ENCODE measurements at places on chromosomes 4 and X.

GRCh38 chrX:79371101-79371500, 4.0 kb upstream of the ITM2A start:
- no peak for DNase-seq

- DNase-seq = no peak
Observed at GRCh38 chr4:184503869-184504300, 29.5 kb upstream of the IRF2 start.

- DNase-seq = no peak
Observed at GRCh38 chr4:141807103-141807891, 170.9 kb downstream of the IL15 start.

- DNase-seq = no peak
Observed at GRCh38 chr4:23911675-23912455, 22.0 kb upstream of the PPARGC1A start.

DNA sequence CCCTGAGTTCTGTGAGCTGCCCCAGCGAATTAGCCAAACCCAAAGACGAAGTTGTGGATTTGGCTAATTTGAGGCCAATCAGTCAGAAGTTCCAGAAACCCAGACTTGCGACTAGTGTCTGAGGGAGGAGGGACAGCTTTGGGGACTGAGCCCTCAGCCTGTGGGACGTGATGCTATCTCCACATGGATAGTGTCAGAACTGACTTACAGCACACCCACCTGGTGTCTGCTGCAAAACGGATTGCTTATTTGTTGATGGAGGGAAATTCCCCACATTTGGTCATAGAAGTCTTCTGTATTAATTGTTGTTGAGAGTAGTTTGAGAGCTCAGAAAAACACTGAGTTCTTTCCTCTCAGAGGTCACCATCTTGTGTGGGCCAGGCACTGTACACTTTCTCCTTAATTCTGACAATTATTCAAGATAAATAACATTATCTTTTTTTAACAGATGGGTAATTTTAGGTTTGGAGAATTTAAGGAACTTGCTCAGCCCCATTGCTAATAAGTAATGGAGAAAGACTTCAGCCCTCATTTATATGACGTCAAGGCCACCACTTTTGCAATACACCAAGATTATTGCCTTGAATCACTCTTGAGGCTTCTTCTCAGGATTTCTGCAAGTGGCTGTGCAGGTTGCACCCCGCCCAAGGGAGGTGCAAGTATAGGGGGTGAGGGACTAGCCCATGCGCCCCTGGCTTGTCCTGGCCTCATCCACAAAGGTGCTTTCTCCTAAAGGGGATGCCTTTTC, 16.7 kb downstream of the CLRN2 start:
- no peak for DNase-seq

DNA sequence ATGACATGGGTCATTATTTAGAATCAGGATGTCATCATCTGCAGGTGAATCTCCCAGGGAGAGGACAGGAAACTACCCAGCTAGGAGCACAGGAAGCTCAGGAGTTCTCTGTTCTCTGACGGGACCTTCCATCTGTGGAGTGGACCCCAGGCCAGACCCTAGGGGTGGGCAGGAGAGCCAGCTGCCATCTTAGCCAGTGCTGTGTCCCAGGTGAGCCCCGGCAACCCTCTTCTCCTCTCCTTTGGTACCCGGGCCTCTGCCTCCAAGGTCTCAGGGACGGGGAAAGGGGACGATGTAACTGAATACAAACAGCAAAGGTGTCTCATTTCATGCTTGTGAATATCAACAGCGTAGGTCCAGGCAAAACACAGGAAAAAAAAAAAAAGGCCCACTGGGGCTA, 48.5 kb downstream of the C4orf50 start:
- DNase-seq = peak; percentile 15

DNA sequence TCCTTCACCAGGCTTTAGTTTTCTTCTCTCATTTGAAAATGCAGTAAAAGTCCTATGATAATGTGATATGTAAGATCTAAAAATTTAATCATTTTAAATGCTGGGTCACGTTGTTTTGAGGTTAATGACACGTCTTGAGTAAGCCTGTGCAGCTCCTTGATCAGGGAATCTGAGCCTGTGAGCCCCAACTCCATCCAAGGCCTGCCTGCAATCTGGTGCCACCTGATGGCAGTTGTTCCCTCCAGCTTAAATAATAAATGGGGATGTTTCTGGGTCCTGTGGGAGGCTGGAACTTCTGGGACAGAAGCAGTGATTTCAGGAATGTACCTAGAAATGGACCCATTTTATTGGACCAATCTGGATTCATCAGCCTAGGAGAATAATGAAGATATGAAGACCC, 455.4 kb upstream of the ADGRL3 start:
- no peak for DNase-seq

DNA sequence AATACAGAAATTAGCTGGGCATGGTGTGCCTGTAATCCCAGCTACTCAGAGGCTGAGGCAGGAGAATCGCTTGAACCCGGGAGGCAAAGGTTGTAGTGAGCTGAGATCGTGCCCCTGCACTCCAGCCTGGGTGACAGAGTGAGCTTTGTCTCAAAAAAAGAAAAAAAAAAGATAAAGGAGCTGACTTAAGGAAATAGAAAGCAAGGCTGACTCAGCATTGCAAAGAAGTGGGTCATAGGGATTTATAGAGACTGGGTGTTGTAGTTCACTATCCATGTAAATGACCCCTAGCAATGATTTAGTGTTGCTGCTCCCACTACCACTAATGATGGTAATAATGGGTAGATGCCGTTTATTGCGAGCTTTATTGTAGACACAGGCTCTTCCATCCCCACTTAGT, 47.6 kb downstream of the ADD1 start:
- no peak for DNase-seq

- no peak for DNase-seq
Observed at GRCh38 chr4:81052119-81053068, 21.9 kb downstream of the BMP3 start.

DNA sequence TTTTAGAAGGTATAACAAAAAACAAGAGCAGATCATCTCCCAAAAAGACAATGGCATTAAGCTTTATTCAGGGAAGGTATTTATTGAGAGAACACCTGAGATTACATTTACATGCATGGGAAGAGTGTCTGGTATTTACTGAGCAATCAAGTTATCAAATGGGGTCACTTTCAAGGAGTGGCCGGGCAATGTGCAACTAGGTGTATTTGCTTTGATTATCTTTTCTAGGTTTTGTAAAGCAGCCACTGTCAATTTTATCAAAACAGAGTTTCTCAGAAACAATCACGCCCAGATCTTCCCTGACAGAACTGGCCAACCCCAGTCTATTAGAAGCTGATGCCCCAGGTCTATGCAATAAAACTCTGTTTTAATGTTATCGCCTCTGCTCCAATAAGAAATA, 169.5 kb downstream of the GLRA2 start:
- no peak for DNase-seq

DNA sequence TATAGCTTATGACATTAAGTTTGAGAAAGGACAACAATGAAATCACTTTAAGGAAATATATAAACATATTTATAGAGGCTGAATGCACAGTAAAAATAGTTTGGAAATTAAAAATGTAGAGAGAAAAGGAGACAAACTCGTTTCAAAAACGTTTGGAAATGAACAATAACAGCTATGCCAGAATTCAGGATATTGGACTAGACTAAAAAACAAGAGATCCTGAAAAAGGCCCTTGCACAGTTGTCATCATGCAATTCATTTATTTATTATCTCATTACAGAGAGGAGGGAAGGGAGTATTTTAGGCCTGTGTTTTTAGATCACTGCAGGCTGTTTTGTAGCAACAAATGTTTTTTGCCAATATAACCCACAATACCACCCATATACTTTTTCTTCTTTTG, 527.2 kb downstream of the ADGRL3 start:
- DNase-seq = no peak

GRCh38 chr4:190019023-190019858, 7.8 kb downstream of the FRG2 start:
- DNase-seq = no peak

- DNase-seq = no peak
Observed at GRCh38 chrX:38879631-38880220, 78.5 kb downstream of the MID1IP1 start.

GRCh38 chr4:56653461-56654237, 27.4 kb downstream of the HOPX start:
- DNase-seq = peak; percentile 78

- no peak for DNase-seq
Observed at GRCh38 chr4:41358647-41359421, 102.1 kb downstream of the UCHL1 start.

DNA sequence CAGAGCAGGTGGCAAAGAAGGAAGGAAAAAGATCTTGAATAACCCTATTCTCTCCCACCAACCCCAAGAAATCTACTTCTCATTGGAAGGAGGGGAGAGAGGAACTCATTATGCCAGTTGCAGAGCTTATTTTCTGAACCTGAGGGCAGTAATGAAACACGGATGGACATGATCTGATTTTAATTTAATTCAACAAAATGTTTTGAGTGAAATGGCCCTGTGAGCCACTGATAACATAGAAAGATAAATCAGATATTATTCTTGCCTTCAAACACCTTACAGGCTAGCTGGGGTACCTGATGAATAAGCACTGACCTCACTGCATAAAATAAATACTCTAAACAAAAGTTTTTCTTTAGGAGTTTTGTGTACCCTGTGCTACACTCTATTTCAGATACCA, 30.3 kb downstream of the DAPP1 start:
- DNase-seq = no peak

DNA sequence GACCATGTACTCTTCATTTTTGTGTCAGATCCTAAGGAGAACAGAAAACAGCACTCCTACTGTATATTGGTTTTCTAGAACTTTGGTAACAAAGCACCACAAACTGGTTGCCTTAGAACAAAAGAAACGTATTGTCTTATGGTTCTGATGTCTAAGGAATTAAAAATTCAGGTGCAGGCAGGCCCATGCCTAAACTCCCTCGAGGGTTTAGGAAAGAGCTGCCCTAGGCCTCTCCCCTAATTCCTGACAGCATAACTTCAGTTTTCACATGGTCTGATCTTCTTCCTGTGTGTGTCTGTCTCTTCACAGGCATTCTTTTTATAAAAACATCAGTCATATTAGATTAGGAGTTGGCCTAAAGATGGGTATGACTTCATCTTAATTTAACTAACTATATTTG, 1093.6 kb downstream of the TECRL start:
- no peak for DNase-seq

DNA sequence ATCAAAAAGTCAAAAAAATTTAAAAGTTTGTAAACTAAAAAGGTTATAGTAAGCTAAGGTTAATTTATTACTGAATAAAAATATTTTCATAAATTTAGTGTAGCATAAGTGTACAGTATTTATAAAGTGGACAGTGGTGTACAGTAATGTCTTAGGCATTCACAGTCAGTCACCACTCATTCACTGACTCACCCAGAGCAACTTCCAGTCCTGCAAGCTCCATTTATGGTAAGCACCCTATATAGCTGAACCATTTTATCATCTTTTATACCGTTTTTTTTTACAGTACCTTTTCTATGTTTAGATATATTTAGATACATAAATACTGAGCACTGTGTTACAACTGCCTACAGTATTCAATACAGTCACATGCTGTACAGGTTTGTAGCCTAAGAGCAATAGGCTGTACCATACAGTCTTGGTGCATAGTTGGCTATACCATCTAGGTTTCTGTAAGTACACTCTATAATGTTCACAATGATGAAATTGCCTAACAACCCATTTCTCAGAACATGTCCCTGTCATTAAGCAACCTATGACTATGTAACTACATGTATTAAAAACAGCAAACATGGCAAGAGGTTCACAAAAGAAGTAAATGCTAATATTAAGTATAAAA, 18.6 kb downstream of the ACSL4 start:
- no peak for DNase-seq

- no peak for DNase-seq
Observed at GRCh38 chr4:139607502-139608060, 51.6 kb upstream of the SETD7 start.

- no peak for DNase-seq
Observed at GRCh38 chr4:185950891-185951290, 118.1 kb upstream of the TLR3 start.

DNA sequence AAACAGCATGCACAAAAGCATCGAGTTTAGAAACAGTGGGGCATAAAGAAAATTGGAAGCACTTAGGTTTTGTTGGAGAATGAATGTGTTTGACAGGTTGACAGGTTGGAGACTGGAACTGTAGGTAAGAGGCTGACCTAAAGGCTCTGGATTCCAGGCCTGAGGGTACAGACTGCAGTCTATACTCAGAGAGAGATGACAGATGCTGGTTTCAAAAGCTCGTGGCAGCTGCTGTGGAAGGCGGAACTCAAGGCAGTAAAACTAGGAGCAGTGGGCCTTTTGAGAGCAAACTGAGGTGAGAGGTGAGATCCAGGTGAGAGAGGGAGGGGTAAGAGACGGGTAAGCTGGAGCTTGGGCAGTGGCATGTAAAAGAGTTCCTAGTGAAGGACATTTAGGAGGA, 415.2 kb downstream of the TRIML1 start:
- DNase-seq = no peak

- no peak for DNase-seq
Observed at GRCh38 chr4:5568931-5569330, 139.4 kb downstream of the EVC2 start.

DNA sequence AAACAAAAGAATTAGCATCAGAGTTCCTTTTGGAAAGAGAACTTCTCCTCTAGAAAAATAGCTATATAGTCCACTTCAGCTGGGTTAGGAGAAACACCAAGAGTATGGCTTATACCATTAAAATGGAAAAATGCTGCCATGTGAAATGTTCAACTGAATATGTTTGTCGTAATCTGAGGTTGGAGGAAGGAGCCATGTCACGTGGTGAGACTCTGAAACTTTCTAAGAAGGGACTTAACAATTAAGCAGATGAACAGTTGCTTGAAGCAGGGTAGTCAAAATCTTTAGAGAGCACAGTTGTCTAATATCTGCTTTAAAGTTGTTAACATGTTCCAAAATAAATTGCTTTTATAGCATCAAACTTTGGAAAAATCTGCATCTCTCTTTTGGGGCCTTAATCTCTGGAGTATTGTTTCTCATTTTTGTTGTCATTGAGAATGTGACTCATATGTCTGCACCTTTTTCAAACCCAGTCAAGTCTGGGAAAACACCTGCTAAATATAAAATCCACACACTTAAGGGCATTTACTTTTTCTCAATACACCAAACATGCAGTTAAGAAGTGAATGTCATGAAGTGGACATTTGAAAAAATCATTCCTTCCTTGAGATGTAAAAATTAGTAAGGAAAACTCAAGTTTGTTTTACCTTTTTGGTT, 168.8 kb upstream of the PDE5A start:
- no peak for DNase-seq

DNA sequence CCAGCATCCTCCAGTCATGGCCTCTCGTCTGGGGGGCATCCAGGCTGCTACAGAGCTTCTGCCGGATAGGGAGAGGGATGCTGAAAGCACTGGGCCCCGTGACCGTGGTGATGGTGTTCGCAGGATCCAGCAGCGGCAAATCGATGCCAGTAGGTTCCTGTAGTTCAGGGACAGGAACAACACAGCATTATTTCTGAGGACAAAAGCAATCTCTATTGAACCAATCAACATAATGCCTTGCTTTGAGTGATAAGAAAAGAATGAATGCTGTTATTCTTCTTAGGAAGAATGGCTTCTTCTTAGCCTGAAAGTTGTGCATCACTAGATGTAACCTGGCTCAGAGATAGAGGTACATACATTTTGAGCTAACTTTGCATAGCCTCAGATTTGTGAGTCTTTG, 378.6 kb downstream of the UNC5C start:
- no peak for DNase-seq
